Fibroblast of skin of abdomen (primary cell): ENCODE measurements at places on chromosomes 5 and 9.

- DNase-seq, result peak; percentile 84
Observed at GRCh38 chr9:129198319-129199043, 20.4 kb upstream of the IER5L start.

DNA sequence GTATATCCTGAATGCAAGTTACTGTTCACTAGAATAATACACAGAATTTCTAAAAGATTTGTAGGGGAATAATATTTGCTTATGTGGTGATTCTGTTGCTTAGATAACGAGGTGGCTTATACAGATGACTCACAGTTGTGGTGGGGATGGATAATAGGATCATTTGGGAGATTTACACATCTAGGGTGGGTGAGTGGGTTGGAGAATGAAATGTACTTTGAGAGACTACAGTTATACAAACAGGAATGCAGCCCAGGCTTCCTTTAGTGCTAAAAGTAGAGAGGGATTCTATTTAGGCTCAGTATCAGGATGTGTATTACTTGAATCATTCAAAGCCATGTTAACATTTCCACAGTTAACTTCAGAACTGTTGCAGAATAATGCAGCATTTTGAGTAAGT, 1.8 kb downstream of the CTXN3 start:
- peak; percentile 33 for DNase-seq

DNA sequence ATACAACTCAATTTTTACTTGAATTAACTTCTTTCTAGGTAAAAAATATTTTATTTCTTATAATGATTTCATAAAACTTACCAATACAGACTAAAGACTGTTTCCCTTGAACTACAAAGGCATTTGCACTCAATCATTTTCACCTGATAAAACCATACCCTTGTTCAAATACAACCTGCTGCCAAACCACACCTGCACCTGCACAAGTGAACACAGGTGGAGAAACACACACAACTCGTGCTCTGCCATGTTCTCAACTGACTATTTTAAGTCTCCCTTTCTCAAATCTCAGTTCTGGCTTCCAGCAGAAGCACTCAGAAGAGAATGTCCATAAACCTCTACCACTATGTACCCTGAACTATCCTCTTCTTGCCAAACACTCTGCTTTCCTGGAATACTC, 1892.1 kb downstream of the MAT2B start:
- no peak for DNase-seq

DNA sequence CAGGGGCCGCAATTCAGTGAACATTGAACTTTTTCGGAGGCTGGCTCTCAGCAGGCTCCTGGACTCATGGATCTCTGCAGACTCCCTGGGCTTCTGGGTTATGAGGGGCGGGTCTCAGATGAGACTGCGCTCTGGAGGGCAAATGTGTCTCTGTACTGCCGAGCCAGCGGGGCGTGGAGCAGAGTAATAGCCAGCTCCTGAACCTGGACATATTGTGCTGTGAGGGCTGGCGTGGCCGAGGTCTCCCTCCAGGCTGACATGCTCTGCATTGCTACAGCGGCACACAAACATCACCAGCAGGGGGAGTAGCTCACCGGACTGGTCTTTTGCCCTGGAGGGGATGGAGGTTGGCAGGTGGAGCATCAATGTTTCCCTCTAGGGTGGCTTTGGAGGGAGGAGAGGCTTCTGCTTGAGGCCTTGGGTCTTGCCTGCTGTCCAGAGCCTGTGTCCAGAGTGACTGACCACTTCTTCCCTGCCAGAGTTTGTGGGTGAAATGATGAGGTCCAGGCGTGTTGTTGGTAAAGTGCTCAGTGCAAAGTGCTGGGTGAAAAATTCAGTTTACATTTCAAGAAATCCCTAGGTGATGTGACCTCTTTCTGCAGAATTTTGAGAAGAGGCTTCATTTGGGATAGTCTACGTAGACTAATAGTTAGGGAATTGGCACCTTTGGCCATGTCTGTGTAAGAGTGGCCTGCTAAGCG, 10.9 kb upstream of the GADD45G start:
- peak; percentile 12 for DNase-seq

DNA sequence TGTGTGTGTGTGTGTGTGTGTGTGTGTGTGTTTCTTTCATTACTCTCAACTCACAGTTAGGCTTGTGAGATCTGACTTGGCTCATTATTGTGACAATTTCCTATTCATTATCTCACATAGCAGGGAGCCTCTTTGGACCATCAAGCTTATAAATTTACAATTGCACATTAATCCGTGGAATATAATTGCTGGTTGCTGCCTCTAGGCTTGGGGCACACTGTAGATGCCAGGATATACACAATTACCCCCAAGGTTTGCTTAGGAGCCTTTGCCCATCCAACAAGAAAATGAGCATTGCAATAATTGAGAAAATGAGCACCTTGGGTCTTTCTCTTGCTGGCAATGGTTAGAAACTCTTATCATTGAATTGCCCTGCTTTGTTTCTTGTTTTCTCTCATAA, 161.6 kb upstream of the DMRTA1 start:
- no peak for DNase-seq

DNA sequence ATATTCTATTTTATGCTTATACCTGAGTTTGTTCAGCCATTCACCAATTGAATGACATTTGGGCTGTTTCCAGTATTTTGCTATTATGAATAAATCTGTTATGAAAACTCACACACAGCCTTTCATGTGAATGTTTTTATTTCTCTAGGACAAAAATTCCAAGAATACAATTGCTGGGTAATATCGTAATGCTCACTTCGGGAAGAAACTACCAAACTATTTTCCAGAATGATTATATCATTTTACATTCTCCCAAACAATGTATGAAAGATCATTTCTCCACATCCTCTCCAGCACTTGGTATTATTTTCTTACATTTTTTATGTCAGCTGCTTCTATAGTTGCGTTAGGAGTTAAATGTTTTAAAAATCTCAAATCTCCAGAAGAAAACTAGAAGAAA, 58.3 kb upstream of the LHFPL2 start:
- DNase-seq, result no peak

- no peak for DNase-seq
Observed at GRCh38 chr5:73612799-73613198, 13.2 kb upstream of the ARHGEF28 start.

GRCh38 chr5:54257366-54258118, 52.8 kb downstream of the ARL15 start:
- no peak for DNase-seq

DNA sequence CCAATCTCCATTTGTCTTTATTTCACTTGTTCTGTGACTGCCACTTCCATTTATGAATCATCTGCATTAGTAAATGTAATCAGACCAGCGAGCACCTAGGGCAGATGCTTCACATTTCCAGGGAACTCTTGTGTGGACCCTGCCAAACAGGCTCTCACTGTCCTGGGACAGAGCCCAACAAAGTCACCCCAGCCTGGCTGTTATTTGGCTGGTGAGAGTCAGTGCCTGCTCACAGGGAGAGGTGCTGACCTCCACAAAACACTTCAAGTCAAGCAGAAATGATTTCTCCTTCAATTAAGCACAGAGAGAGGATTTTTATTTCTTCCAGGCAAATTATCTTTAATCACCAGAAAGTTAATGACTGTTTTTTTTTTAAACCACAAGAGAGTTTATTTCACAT, 568.0 kb downstream of the MTRR start:
- DNase-seq, result no peak

DNA sequence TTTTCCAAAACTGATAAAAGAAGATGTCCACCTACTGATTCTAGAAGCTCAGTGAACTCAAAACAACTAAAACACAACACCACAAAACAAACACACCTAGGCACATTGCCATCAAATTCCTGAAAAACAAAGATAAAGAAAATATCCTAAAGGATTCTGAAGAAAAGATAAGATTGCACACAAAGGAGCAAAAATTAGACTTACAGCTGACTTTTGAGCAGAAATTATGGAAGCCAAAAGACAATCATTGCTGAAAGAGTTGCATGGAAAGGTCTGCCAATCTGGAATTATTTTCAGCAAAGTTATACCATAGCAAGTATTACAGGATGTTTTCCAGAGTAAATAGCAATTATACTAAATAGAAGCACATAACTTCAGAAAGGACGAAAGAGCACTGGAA, 128.2 kb upstream of the IRX2 start:
- no peak for DNase-seq

GRCh38 chr9:91949392-91949945, 559 bp downstream of the ROR2 start:
- no peak for DNase-seq

DNA sequence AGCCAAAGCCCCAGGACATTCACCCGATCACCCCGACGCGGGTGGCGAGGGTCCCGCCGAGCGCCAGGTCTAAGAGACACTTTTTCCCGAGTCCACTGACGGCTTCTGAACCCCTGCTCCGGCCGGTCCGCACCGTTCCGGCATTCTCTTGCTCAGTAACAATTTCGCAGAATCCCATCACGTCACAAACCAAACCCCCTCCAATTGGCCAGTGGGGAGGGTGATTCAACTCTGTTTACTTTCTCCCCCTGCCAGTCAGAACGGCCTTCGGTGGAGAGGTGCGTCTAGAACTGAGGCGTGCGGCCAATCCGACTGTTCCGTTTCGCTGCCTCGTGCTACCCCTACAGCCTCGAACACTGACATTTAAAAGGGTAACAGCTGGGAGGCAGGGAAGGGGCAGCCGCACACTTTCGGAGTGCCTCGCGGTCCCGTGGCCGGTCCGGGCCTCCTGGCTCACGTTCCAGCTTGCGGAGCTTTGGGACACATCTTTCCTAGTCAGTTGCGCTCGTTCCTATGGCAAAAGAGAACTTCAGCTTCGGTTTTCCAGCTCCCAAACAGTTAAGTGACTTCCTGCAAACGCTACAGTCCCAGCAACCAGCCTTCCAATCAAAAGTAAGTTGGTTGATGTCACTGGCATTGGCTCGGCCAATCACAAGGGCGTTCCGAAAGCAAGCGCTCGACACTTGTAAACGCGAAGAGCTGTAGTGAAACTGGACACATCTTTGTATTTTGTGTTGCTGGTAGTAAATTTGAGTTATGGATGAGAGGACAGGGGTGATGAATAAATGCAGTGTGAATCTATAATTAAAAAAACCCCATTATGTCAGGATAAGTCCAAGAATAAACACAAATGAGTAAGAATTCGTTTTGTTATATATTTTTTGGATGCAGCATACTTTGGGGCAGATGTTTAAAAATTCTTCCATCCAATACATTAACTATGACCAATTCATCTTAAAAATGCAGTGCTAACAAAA, at the start of gene KLF9:
Gene KLF9 (minus strand): TSS at position 859 of the 977 bp plus-strand sequence. CDS start 1,294 bp downstream, outside the sequence.
- DNase-seq, result peak; percentile 96

DNA sequence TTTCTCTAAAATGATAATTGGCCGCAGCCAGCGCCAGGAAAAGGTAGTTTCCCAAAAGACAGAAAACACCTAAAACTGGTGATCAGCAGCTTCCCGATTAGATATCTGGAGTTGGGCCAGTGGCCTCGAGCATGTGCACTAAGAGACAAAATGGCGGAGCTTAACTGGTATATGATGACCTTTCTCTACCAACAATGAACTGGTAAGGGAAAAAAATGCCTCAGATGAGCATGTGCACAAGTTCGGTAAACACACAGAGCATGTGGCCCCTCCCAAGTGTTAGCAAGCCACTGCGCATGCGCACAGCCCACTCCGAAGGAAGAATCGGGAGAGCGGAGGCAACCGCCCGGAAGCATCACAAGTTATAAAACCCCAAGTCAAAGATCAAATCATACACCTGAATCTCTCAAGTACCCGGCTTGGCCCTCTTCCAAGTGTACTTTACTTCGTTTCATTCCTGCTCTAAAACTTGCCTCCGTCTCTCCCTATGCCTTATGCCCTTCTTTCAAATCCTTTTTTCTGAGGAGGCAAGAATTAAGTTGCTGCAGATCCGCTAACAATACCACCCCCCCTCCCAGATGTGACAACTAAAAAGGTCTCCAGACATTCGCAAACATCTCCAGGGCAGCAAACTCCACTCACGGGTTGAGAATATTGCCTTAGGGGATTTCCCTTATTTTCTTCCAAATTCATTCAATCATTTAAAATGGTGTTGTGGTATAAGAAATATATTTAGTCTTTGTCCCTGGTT, 15.0 kb upstream of the PTBP3 start:
- peak; percentile 64 for DNase-seq

DNA sequence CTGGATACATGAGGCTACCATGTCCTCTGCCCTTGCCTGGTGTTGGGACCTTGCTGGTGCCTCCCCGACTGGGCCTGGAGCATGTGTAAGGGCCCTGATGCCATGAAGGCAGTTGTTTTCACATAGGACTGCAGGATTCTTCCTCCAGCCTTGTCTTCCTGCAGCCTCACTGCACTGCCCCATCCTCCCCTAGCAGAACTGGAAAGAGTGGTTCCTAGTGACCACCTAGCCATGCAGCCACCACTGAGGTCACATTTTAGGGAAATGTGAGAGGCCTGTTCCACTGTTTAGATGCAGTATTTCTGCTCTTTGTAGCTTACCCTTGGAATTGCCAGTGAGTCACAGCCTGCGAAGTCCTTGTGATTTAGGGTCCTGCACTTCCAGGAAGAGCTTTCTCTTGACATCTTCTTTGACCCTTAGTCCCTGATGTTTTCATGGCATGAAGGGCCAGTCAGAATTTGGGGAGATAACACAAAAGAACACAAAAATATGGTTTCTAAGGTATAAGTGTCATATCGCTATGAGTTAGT, 24.2 kb upstream of the TNFAIP8 start:
- DNase-seq, result no peak

DNA sequence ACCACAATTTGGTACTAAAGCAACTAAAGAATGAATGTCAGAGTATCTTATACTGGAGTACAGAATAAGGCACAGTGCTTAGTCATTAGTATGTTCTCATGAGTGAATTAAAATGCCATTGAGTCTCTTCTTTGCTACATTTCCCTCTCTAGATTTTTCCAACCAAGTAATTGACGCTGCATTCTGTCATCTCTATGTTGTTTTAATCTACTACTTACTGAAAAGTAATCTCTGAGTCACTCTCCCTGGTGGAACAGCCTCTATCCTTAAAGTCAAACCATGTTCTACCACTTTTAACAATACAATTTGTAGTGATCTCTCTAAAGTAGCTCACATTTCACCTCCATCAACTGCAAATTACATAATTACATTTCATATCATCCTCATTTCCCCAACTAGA, 495.1 kb downstream of the CDH18 start:
- no peak for DNase-seq
